ENCODE measurements at places on chromosomes 2 and 18. TPM values are rescaled to one million over a fixed set of nuclear protein-coding genes. Genes with fewer than 3 reads are reported as not detected.

Gene DUSP2
- total RNA-seq = 40.6 TPM

GRCh38 chr2:239609162-239609561, 208.3 kb upstream of the HDAC4 start:
- H3K27me3 ChIP-seq = peaks cover 1% of the 10 kb centered on the region
- peaks cover 3% of the 10 kb centered on the region for H3K4me1 ChIP-seq
- no peak overlapping the region for H3K4me3 ChIP-seq
- H3K36me3 ChIP-seq = no peaks in the 10 kb centered on the region
- DNase-seq = no peak

DNA sequence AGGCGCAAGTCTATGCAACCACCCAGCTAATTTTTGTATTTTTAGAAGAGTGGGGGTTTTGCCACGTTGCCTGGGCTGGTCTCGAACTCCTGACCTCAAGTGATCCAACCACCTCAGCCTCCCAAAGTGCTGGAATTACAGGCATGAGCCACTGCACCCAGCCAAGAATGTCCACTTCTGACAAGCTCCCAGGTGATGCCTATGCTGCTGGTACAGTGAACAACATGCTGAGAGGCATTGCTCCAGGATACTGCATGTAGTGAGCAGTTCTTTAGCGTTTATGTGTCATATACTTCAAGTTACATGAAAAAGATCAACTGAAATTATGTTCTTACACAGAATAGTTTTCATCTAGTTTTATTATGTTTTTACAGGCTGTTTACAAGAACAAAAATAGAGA, 17.2 kb upstream of the ELAC1 start:
- H3K4me3 ChIP-seq = no peak overlapping the region
- H3K27ac ChIP-seq = no peak overlapping the region
- no peak for DNase-seq
- H3K36me3 ChIP-seq = peaks cover 4% of the 10 kb centered on the region
- no peaks in the 10 kb centered on the region for H3K4me1 ChIP-seq
- H3K27me3 ChIP-seq = no peaks in the 10 kb centered on the region

- peak; percentile 67 for DNase-seq
- H3K27me3 ChIP-seq = no peaks in the 10 kb centered on the region
- H3K4me3 ChIP-seq = peak overlapping the region; percentile 95
- H3K36me3 ChIP-seq = no peaks in the 10 kb centered on the region
Measured at GRCh38 chr2:68251855-68252399, 405 bp downstream of the PPP3R1 start.

GRCh38 chr2:238685713-238686112, 162.2 kb upstream of the TWIST2 start:
- no peaks in the 10 kb centered on the region for H3K36me3 ChIP-seq
- H3K4me1 ChIP-seq = peaks cover 13% of the 10 kb centered on the region
- no peak for DNase-seq
- H3K27ac ChIP-seq = no peak overlapping the region
- no peak overlapping the region for H3K4me3 ChIP-seq
